ENCODE measurements at places on chromosomes 7 and 10.

DNA sequence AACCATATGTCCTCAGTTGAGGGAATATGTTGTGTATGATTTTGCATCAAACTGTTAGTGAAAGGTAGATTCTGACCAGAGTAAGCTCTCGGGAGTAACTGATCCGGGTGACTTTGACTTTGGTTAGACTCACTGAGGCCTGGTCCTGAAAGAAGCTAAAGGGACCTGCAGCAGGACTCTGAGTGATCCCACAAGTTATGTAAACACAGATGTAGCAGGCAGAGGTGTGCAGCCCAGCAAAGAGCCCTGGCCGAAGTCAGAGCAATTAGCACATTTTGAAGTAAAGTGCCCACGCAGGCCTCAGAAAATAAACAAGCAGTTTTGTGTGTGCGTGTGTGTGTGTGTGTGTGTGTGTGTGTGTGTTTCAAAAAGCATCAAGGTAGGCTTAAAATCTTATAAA is 245.6 kb upstream of the FERD3L start:
- DNase-seq: no peak

- DNase-seq: no peak
These were observed 169.1 kb upstream of the MEOX2 start for GRCh38 chr7:15855525-15856109.

DNA sequence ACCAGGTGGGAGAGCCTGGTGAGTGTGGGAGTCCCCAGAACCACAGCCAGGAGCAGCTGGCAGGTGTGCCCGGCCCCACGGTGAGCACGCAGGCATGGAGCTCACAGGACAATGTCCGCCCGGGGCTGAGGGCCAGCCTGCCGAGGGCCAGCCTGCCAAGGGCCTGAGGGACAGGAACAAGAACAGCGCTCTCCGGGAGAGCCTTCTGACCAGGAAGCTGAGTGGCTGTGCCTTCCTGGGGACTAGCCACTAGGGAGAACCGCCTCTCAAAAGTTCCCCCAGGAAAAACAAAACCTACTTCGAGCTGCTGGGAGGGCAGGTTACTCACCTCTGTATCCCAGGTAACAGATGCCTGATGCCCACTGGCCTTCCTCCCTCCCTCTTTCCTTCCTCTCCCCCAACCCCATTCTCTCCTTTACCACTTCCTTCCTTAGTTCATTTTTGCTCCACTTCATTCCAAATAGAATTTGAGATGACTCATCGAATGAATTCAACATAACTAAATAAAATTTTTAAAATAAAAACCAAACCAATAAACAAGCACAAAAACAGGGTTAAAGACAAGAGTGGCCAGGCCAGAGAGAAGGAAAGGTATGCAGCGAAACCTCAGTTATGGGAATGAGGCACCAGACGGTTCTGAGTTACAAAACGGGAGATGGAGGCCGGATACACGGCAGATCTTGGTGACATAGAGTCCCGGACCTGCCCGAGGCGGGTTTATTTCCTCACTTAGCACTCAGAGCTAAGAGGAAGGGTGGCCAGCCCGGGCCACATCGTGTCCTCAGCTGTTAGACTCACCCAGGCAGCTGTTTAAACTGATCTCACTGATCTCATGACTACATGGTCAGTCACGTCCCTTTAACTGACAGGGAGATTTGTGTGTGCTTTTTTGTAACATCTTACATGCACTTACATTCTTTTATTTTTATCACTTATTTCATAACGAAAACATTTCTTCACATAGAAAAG is 128.5 kb downstream of the TNS3 start:
- DNase-seq: peak; percentile 41

- DNase-seq: no peak
These were observed 41.8 kb upstream of the FAM133B start for GRCh38 chr7:92631850-92632487.

- no peak for DNase-seq
These were observed 508.5 kb upstream of the FOXK1 start for GRCh38 chr7:4173615-4174014.

DNA sequence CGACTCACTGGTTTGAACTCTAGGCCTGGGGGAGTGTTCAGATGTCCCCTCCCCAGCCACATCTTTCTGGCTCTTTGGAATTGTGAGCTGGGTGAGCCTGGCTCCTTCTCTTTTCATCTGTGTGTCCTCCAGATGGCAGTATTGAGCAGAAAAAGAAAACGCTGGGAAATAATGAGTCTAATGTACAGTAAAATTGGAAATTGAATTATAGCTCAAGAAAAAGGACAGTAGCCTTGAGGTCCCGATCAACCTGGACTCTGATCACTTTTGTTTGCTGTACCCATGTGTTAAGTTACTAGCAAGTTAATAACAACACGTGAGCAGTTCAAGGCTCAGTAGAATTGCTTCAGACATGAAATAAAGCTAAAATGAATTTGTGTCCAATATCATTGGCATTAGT is 77.9 kb downstream of the SNX10 start:
- DNase-seq: peak; percentile 50

GRCh38 chr7:123057911-123058310 is 62.4 kb upstream of the TAS2R16 start:
- no peak for DNase-seq

- no peak for DNase-seq
These were observed 138.6 kb upstream of the CCDC6 start for GRCh38 chr10:60044971-60045370.

GRCh38 chr7:114007386-114007785 is 88.6 kb upstream of the PPP1R3A start:
- no peak for DNase-seq

All from forelimb muscle (tissue), 1 donor.